Fibroblast of skin of left biceps (primary cell): ENCODE measurements at places on chromosomes 16 and 17.

DNA sequence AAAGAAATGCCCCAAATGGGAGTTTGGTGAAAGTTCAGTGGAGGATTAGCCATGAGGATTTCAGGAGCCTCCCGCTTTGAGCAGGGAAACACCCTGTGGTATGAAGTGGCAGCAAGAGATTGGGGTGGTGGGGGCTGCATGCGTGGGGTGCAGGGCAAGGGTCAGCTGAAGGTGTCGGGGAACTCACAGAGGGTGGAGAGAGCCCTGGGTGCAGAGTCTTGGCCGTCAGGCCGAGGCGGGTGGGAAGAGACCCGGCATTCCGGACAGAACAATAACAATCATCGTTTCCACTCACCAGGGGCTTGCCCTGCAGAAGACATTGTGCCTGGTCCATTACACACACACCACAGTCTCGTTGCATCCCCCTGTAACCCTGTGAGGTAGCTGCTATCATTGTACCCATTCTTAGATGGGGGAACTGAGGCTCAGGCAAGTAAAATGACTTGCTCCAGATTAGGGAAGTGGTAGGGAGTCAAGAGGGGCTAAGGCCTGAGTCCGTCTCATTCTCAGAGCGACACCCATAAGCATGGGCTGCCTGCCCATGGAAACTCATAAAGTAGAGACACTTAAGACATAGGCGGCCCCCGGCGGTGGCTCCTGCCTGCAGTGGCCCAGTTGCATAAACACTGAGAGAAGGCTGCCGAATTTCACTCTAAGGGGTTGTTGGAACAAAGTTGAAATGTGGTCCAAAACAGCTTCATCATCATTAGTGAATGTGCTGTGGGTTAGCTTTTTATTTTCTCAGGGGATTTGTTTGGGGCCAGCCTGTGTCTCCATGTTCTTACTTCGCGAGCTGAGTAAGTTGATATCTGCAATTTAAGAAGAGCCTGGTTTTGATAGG, 93.3 kb downstream of the CMIP start:
- peak; percentile 31 for DNase-seq

GRCh38 chr16:48383877-48384519, 1.2 kb downstream of the SIAH1 start:
- DNase-seq = no peak

GRCh38 chr16:27776556-27777225, 226.7 kb downstream of the KATNIP start:
- DNase-seq = no peak

GRCh38 chr16:84354306-84354705, 14.0 kb upstream of the ATP2C2 start:
- DNase-seq = no peak

DNA sequence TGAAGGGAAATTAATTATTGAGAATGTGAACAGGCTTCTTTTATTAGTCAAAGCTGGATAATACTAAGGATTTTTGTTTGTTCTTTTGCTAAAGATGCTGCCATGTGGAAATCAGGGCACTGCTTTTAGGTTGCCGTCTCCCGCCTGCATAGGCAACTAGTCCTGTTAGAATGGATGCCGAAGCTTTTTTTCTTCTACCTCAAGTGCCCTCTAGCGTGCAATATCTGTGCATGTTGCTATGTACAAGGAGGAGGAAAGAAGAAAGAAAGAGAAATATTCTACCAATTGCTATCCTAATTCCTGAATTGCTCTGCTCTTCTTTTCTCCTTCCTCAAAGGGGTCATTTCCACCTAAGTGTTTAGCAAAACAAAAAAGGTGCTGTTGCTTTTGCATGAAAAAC, 5.2 kb upstream of the CDH8 start:
- DNase-seq = peak; percentile 19

- DNase-seq = no peak
Observed at GRCh38 chr16:83402967-83403366, 404.8 kb upstream of the HSBP1 start.

GRCh38 chr16:54080524-54081008, 206.0 kb downstream of the IRX3 start:
- DNase-seq = peak; percentile 24

DNA sequence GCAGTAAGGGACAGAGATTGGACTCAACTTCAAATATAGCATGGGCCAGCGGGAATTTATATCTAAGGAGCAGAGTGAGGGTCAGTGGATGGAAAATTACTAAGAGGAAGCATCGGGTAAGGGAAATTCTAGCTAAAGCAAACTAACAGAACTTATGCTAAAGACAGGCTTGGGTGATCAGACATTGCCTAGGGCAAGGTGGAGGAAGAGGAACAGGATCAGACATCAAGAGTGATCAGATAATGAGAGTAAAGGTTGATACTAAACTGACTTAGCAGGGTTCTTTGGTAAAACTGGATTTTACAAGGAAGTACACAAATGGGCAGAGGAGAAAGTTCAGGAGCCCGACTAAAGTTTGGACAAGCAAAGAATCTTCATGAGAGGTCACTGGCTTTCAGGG, 86.3 kb upstream of the TOM1L1 start:
- DNase-seq = no peak

DNA sequence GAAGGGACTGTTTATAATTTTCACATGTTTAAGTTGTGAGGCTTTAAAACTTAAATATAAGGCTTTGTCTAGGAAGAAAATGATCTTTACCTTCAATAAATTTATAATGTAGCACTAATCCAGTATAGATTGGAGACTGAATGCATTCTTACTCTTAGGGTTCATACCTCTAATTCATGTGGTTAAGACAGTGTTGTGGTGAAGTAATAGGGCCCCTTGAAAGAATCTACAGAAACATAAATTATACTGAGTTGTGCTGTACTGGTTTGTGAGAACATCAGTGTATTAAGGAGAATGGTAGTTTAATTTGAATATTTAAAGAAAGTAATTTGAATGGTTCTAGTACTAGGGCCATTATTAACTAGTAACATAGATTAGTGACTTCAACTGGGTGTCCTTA, 13.7 kb downstream of the HAPSTR1 start:
- DNase-seq = no peak

DNA sequence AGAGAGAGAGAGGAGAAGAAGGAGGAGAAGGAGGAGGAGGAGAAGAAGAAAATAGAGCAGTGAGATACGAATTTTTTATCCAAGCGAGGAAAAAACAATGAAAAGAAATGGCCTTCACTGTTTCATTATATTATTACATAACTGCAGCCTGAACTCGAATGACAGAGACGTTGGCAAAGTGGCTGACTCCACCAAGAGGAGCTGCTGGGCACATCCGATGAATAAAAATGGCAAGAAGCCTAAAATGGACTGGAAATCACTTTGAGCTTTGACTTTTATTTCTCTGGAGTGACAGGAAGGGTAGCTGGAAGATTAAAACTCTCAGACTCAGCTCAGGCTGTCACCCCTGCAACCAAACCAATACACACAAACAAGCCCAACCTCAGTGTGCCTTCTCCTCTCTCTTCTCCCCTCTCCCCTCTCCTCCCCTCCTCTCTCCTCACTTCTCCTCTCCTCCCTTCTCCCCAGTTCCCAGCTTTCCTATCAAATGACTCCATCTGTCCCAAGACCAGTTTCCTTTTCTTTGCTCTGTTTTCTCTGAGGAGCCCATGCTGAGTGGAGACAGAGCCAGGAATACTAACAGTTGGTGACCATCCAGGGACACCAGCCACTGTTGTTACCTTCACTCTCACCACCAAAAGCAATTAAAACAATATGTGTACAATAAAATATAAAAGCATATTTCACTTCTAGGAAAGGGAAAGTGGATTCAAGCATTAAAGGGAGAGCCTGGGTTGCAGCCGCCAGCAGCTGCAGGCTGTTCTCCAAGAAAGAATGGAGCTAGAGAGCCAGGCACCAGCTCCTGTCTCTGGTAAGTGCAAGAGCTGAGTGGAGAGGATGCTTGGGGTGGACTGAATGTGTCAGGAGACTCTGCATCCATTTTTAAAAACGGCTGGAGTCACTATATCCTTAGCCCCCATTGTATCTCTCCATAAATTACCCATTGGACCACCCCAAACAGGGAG, 51.2 kb downstream of the SOX9 start:
- no peak for DNase-seq

DNA sequence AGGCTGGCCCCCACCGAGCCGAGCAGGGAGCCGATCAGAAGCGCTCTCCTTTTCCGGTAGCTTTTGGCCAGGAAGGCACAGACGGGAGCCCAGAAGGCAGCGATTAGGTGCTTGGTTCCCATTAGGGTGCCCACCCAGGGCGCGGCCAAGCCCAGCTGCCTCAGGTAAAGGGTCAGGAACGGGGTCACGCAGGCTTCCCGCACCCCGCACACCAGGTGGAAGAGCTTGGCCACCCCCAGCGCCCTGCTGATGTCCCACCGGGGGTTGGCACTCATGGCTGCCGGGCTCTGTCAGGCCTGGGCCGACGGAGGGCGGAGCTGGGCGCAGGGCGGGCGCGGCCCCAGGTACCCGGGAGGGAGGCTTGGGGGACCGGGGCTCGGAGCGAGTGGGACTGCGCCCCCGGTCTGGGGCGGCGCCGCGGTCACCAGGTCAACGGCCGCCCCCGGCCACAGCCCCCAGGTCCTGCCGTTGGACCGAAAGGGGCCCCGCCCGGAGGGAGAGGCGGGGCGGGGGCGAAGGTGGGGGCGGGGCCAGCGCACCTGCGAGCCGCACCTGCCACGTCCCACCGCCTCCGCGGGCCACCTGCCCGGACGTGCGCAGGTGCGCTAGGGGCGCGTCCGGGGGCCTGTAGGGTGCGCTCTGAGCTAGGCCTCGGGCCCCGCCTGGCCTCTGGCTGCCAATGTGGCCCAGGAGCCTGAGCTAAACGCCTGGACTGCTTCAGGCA, at the start of gene MFSD6L:
TSS of gene MFSD6L (minus strand) at position 520 of the 724 bp plus-strand sequence. CDS start at position 275, 245 bp downstream.
- DNase-seq = no peak

- no peak for DNase-seq
Observed at GRCh38 chr16:87382023-87382785, 1.4 kb downstream of the FBXO31 start.

- DNase-seq = no peak
Observed at GRCh38 chr17:49585422-49586027, 9.9 kb downstream of the NXPH3 start.

DNA sequence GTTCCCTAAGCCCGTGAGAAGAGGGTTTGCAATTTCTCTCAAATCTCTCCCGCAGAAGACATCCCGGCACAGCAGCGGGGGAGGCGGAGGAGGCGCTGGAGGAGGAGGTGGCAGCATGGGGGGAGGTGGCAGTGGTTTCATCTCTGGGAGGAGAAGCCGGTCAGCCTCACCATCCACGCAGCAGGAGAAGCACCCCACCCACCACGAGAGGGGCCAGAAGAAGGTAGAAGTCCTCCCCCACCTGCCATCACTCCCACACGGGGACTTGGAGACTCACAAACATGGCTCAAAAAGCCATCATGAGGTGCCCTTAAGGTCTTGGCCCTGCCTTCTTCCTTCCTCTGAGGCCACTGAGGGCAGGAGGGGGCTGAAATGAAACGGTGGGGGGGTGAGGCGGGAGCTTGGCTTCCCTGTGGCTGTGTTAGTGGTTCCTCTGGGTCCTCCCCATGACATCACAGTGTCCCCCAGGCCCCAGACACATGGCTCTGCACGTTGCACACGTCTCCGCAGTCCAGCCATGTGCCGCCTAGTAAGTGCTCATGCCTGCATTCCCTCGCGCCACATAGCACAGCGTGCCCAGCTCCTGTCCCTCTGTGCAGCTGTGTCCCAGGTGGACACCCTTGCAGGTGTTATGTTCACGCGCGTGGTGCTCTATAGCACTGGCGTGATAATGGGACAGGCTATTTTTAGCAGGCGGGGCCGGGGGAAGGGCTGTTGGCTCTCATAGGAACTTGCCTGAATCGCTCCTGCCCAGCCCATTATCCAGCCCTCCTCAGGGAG, 6.9 kb downstream of the MLLT6 start:
- DNase-seq = no peak

GRCh38 chr16:67055712-67056487, 27.0 kb downstream of the CBFB start:
- DNase-seq = peak; percentile 83

DNA sequence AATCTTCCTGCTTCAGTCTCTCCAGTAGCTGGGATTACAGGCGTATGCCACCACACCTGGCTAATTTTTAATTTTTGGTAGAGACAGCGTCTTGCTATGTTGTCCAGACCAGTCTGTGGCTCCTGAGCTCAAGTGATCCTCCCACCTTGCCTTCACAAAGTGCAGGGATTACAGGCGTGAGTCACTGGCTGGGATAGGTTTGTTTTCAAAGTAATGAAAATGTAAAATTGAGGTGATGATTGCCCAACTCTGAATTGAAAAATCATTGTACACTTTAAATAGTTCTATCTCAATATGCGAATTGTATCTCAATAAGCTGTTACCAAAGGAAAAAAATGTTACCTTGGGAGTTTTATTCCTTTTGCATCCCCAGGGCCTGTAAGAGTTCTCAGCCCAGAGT, 1.2 kb upstream of the AMFR start:
- DNase-seq = no peak
